ENCODE measurements at places on chromosomes 7 and 10.

DNA sequence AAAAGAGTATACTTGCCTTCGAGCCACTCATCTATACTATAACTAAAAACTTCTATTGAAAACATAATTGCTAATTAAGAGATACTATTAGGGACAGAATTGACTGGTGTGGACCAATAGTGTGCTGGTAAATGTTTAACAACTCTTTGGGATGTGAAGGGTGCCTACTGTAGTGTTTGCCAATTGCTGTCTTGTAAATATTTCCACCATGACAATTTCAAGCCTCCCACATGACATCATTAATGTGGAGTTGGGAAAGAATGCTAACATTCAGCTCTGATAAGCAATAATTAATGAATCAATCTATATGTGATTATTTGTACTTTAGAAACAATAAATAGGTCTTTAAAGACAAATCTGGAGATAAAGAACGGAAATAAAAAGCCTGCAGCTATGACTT, 136.8 kb downstream of the DGKB start:
- no peak for DNase-seq

DNA sequence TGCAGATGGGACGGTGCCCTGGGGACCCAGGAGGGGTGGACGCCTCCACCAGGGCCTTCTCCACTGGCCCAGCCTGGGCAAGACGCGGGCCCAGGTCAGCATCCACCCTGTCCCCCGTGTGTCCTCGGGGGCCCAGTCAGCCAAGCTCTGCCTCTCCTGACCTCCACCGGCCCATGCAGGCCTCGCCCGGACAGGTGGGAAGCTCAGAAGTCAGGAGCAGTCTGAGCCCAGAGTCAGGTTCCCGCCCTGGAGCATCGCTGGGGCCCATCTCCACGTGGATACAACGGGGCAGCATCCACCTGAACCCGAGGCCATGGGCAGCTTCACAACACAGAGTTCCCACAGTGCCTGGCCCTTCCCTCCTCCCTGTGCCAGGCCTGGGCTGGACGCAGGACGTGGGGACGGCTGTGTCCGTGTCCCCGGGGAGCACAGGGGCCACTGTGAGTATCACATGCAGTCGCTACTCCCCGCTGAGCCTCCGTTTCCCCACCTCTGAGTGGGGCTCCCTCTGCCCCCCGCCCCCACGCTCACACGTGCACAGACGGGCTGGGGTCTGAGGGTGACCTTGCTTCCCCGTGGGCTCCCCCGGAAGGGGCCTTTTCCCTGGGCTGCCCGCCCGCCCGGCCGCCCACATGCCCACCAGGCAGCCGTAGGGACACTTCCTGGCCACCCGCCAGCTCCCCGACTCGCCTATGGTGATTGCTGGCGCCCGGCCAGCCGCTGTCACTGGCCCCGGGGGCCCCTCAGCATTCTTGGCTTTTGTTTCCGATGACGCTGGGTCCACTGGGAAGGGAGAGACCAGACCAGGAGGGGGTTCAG, 64.3 kb downstream of the PDGFA start:
- DNase-seq = no peak

- no peak for DNase-seq
Measured at GRCh38 chr7:103593691-103594090, 147.7 kb upstream of the SLC26A5 start.

DNA sequence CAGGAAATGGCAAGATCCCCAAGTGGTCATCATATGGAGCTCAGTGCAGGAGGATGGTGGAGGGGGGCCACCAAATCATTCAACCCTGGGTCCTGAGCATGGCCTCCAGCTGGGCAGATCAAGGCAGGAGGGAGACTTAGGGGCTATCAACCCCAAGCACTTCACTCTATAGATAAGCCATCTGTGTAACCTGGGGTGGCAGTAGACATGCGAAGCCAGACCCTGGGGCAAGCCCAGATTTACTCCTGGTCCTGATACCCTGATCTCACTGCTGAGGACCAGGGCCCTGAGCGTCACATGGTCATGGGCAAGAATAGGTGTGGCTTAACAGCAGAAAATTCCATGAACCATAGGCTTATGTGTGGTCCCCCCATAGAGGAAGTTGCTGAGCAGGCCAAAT, 173.0 kb upstream of the ADCY1 start:
- DNase-seq = no peak

GRCh38 chr7:105831824-105832535, 44.4 kb downstream of the ATXN7L1 start:
- no peak for DNase-seq

DNA sequence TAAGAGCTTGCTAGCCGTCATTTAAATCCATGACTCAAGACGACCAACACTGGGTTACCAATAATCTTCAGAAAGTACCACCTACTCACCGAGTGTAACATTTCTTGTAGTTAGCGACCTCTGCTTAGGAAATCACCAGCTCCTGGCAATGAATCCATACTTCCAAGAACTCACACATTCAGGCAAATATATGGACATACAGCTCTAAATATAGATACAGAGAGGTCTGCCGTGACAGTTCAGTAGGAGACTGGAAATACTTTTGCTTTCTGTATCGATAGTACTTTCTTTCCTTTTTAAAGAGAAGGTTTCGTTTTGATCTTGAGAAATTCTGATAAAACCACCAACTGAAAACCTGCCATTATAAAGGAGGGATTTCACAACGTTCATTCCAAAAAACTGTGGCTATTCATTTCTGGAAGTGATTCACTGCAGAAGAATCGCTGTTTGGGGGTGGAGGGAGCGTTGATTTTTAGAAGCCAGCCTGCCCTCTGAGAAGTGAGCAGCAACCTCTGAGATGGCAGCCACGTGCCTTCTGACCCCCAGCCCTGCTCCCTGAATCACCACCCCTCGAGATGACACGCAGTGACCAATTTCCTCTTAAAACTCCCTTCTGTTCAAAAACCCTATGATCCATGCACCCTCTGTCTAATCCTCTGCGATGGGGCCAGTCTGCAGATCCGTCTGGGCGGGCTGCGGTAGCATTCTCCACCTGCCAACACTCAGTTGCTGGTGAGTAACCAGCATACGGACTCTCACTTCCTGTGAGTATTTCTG, 179.0 kb upstream of the KLF14 start:
- peak; percentile 92 for DNase-seq

DNA sequence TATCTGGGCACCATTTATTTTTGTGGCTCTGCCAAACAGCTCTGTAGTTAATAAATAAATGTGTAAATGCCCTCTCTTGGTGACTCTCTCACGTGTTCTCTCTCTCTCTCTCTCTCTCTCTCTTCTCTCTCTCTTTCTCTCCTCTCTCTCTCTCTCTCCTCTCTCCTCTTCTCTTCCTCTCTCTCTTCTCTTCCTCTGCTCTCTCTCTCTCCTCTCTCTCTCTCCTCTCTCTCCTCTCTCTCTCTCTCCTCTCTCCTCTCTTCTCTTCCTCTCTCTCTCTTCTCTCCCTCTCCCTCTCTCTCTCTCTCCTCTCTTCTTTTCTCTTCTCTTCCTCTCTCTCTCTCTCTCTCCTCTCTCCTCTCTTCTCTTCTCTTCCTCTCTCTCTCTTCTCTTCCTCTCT, 145.8 kb upstream of the TMEM72 start:
- DNase-seq = no peak

DNA sequence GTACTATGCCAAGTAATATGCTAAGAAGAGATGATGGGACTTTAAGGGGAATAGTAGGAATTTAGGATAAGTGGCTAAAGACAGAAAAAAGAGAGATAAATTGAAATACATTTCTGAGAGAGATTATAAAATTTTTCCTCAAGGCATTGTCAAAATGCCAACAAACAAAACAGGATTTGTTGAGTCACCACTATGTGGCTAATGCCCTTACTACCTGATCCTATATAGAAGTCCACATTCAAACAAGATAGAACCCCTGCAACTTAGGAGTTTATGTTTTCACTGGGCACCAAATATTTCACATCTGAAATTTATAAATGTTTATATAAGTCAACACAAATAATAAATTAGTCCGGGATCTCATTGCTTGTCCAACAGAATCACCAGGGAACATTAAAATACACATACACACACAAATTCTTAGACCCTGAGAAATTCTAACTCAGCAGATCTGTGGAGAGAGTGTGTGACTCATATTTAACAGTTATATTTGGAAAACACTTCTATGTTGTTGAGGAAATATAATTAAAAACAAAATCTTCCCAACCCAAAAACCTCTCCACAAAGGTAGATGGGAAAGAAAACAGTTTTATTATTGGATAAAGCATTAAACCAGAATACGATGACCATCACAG, 154.3 kb downstream of the PPP1R3A start:
- DNase-seq = no peak

DNA sequence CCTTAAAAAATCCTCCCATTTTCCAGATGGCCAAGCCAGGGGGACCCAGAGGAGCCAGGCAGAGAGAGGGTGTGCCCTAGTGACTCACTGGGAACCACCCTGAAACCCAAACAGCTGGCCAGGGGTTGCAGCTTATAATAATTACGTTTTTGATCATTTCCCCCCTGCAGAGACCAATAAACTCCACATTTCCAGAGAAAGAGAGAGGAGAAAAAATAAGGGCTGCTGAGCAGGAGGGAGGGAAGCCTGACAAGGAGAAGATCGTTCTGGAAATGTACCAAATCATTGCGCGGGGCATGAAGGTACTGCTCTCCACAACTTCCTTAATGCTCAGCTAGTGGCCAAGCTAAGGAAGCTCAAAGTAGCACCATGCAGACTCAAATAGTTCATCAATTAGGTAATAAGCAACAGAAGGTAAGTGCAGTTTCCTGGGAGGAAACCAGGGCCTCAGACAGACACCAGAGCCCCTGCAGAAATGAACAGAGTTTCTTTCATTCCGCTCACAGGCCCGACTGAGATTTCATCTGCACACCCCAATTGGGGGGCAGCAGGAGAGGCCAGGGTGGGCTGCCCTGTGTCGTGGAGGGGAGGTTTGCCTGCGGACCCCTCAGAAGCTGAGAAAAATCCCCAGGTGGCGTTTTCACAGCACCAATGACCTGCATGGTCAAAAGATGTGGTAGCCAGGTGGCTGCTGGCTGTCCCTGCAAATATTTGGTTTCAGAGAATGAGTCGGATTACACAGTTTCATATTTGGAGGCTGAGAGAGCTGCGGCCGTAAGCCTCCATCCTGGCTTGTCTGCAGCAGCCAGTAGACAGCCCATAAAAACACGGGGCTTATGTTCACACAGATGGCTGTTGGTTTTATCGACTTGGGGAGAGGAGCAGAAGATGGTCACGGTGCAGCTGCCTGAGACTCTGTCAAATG, 153.2 kb upstream of the LYZL2 start:
- no peak for DNase-seq

- DNase-seq = no peak
Measured at GRCh38 chr10:83666762-83667161, 472.5 kb upstream of the GHITM start.

- DNase-seq = no peak
Measured at GRCh38 chr7:102917436-102918353, 4.9 kb downstream of the LRRC17 start.

DNA sequence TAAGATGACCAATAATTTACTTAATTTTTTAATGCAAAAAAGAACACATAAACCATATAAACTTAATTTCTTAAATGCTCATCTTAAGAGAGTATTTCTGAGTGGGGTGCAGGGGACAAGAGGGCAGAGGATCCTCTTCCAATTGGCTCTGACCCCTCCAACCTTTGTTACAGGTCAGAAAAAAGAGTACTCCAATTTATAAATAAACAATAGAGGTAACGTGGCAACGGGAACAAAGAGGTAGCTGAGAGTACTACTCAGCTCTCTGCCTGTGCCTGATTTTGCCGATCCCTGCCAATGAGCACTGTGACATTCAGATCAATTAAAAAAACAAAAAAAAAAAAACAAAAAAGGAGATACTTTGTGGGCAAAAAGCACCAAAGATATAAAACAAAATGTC, 307.9 kb downstream of the PARD3 start:
- no peak for DNase-seq

DNA sequence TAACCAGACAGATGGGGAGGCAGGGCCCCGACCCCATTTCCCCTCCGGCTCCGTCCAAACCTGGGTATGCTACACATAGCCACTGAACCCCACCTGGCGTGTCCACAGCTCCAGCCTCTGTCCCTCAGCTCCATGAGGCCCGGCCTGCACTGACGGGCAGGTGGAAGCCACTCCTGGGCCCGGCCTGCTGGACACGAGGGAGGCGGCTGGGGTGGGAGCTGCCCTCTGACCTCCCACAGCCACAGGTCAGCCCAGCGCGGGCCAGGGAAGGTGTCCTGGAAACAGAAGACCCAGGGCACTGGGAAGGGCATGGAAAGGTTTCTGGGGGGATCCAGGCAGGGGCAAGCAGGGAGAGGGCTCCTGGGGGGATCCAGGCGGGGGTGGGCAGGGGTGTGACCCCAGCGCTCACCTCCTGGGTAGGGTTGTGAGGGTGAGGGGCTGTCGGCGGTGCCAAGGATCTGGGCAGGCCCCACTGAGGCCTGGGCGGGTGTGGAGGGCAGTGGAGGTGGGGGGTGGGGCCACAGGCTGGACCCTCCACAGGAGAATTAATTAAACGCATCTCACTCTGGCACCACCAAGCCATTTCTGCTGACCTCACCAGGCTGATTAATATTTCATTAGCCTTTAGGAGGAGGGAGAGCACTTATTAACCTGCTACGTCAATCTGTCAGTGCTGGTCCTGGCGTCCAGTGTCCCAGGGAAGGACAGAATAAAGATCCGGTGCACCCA, 108.9 kb downstream of the UNCX start:
- no peak for DNase-seq

GRCh38 chr10:72079356-72079755, 9.0 kb downstream of the SPOCK2 start:
- DNase-seq = no peak

DNA sequence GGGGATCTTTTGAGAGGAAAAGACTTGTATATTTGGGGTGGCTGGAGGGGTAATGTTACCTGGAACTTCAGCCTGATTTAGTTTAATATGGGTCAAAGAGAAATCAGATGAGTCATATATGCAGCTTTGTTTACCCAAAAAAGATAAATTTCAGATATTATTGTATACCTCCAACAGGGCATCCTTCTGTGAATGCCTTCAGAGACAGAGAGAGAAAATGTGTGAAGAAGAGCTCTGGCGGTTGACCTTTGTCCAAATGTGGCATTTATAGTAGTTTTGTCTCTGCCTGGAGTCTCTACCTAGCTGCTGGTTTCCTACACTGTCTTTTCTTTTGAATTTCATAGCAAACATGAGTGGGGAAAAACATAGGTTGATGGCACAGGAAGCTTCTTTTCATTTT, 21.6 kb downstream of the LRMDA start:
- DNase-seq = no peak

- no peak for DNase-seq
Measured at GRCh38 chr10:133399123-133399601, 5.2 kb downstream of the MTG1 start.

GRCh38 chr10:88530629-88531391, 52.3 kb downstream of the RNLS start:
- DNase-seq = no peak

Measured in HS-27A (cell line).